ENCODE measurements at places on chromosomes 12 and 14.
A peak's percentile ranks its signal among the peaks of the same experiment; 100 is the strongest.

DNA sequence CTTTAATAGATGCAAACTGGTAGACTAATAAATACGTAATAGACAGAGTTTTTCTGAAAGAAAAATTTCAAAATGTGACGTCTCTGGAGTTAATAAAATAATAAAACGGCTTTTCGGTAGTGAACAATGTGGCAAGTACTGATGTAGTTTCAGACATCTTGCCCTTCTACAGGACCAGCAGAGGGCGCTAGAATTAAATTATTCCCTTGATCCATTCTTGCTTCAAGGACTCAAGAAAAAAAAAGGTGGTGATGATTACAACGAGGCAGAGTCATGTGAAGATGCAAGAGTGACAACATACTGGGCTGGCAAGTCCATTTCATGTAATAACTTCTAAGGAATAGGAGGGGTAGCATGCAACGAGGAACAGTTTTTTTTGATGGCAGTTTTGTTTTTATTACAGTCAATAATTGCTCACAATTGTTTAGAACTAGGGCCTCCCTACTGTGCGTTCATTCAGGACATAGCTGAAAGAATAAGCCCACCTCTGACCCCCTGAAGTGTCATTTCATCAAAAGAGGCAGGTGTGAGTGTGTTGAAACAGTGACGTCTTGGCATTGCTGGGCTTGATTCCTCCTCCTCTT is 101.0 kb upstream of the GZMB start:
- no peaks in the 10 kb centered on the region for H3K36me3 ChIP-seq
- no peak overlapping the region for H3K27ac ChIP-seq
- H3K27me3 ChIP-seq = peaks cover 10% of the 10 kb centered on the region
- DNase-seq = peak; percentile 45

DNA sequence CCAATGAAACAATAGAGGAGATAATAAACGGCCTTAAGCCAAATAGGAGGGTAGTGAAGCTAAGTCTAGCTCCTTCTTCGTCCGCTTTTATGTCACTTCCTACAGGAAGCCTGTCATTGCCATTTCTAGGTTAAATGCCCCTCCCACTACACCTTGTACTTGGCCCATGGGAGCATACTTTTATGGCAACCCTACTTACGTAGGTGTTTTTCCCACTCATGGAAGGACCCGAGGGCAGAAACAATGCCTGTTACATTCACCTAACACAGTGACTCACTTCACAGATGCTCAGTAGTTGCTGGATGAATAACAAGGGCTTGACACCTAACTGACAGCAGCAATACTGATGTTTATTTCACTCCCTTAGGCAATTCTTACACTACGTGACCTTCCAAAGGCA is 44.5 kb downstream of the ALKBH1 start:
- DNase-seq = no peak
- no peaks in the 10 kb centered on the region for H3K27me3 ChIP-seq
- no peaks in the 10 kb centered on the region for H3K36me3 ChIP-seq
- peaks cover 11% of the 10 kb centered on the region for H3K4me1 ChIP-seq
- H3K27ac ChIP-seq = no peak overlapping the region

- DNase-seq = no peak
- no peak overlapping the region for H3K4me3 ChIP-seq
- H3K36me3 ChIP-seq = no peaks in the 10 kb centered on the region
- H3K27me3 ChIP-seq = peaks cover 8% of the 10 kb centered on the region
- H3K4me1 ChIP-seq = no peaks in the 10 kb centered on the region
Measured at GRCh38 chr12:26157001-26157400, 32.2 kb upstream of the BHLHE41 start.

GRCh38 chr14:77659831-77660230 is 43.4 kb upstream of the SPTLC2 start:
- DNase-seq = no peak
- peaks cover 3% of the 10 kb centered on the region for H3K4me1 ChIP-seq
- H3K36me3 ChIP-seq = no peaks in the 10 kb centered on the region
- H3K4me3 ChIP-seq = no peak overlapping the region
- H3K27me3 ChIP-seq = no peaks in the 10 kb centered on the region

- H3K4me1 ChIP-seq = peaks cover 6% of the 10 kb centered on the region
- peak overlapping the region; percentile 13 for H3K27ac ChIP-seq
- peaks cover 45% of the 10 kb centered on the region for H3K36me3 ChIP-seq
- H3K27me3 ChIP-seq = no peaks in the 10 kb centered on the region
- H3K4me3 ChIP-seq = no peak overlapping the region
- no peak for DNase-seq
Measured at GRCh38 chr12:50785406-50786001, 21.6 kb downstream of the ATF1 start.

GRCh38 chr14:95052016-95052585 is 105.2 kb downstream of the DICER1 start:
- no peak for DNase-seq
- no peak overlapping the region for H3K27ac ChIP-seq
- H3K27me3 ChIP-seq = no peaks in the 10 kb centered on the region
- H3K4me1 ChIP-seq = no peaks in the 10 kb centered on the region
- no peaks in the 10 kb centered on the region for H3K36me3 ChIP-seq

Measured in activated CD4-positive, alpha-beta T cell treated with anti-CD3 and anti-CD28 coated beads, Interleukin-2, amount 10 ng/mL, durations not matched to agents 7 days and 5 days (primary cell).